Thymus (tissue), 14 donors: ENCODE measurements at places on chromosomes 3 and 15.

DNA sequence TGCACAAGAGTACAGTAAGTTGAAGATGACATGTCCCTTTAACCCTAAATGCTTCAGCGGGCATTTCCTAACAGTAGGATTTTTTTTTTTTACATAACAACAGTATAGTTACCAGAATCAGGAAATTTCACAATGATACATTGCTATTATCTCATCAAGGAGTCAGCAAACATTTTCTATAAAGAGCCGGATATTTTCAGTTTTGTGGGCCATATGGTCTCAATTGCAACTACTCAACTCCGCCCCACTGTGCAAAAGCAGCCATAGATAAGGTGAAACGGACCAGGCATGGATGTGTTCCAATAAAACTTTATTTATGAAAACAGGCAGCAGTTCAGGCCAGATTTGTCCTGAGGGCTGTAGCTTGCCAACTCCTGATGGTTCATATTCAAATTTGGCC is 130.6 kb downstream of the SMAD6 start:
- DNase-seq = no peak

DNA sequence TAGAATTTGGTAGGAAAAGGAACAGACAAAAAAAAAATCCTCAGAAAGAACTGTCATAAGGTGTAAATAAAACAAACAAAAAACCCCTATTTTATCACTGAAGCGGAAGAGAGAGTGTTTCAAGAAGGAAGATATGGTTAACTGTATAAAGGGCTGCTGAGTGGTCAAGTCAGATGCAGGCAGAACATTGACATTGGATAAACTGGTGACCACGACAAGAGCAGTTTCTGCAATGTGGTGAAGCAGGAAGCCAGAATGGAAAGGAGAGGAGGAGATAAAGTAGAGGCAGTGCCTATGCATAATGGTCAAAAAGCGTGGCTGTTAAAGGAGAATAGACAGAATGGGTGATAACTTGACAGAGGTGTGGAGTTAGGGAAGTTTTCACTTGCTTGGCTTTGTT is 75.3 kb downstream of the CYP19A1 start:
- DNase-seq = no peak

- no peak for DNase-seq
Measured at GRCh38 chr3:149315694-149316093, 17.7 kb downstream of the TM4SF18 start.

DNA sequence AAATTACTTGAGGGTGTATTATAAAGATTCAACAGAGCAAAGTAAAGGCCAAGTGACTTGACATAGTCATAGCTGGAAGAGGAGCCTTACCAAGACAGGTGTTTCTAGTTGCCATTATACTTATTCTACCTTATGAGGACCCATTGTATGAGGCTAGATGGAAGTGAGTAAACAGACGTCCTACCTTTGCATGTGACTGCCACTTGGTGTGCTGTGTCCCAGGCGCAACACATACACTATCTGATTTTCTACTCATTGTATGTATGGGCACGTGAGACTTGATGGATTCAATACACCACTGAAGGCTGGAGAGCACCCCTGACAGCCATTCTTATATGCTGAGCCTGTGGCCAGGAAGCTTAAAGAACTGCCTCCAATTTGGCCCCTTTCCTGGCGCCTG is 40.5 kb downstream of the BOC start:
- no peak for DNase-seq

- no peak for DNase-seq
Measured at GRCh38 chr3:171380711-171381425, 79.3 kb downstream of the TNIK start.

DNA sequence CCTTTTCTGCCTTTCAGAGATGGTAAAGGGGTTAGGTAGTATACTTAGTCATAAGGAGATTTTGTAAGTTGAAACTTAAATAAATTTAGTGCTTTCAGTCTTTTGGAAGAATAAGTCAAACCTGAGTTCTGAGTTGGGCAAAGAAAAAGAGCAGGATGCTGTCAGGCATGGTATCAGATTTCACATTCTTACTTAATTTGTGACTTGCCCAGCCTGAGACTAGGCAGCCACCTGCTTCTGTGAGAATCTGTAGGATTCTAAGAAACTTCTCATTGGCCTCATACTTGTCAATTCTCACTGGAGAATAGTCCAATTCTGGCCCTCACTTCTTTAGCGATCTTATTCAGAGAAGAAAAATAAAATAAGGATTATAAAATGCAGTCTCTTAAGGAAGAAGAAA is 577.5 kb downstream of the DIPK2A start:
- DNase-seq = no peak

DNA sequence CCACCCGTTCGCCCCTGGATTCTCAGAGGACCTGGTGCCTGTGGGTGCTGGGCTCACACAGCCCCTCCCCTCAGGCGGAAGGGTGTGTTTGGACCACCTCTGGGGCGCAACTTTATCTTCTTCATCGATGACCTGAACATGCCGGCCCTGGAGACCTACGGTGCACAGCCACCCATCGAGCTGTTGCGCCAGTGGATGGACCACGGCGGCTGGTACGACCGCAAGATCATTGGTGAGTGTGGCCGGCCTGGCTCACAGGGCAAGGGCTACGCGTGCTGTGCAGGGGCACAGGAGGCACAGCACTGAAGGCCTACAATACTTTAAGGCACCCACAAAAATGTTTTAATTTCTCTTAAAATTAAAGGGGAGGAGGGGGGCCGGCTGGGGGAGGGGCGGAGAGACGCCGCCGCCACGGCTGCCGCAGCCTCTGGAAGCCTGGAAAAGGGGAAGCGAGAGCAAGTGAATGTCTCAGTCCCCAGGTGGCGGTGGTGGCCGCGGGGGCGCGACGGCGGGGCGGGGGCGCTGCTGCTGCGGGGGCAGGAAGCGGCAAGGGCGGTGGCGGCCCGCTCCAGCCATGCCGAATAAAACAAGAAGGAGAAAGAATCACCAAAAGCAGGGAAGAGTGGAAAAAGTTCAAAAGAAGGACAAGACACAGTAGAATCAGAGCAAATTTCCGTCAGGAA is 56.8 kb downstream of the DNAH1 start:
- DNase-seq = peak; percentile 27

DNA sequence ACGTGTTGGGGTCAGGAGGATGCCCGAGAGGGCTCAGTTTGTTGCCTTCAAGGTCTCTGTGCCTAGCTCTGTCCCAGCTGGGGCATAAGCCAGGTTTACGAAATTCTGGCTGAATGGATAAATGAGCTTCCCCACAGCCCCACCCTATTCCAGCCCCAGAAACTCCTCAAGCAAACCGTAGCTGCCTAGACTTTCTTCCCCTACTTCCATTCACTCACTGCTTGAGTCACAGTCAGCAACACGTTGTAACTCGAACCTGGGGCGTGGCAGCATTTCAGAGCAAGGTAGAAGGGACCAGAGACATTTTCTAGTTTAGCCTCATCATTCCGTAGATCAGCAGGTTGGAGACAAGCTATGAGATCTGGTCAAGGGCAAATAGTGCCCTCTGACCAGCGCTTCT is 24.2 kb downstream of the NMNAT3 start:
- DNase-seq = no peak

- DNase-seq = no peak
Measured at GRCh38 chr3:60307562-60308199, 943.6 kb downstream of the FHIT start.

DNA sequence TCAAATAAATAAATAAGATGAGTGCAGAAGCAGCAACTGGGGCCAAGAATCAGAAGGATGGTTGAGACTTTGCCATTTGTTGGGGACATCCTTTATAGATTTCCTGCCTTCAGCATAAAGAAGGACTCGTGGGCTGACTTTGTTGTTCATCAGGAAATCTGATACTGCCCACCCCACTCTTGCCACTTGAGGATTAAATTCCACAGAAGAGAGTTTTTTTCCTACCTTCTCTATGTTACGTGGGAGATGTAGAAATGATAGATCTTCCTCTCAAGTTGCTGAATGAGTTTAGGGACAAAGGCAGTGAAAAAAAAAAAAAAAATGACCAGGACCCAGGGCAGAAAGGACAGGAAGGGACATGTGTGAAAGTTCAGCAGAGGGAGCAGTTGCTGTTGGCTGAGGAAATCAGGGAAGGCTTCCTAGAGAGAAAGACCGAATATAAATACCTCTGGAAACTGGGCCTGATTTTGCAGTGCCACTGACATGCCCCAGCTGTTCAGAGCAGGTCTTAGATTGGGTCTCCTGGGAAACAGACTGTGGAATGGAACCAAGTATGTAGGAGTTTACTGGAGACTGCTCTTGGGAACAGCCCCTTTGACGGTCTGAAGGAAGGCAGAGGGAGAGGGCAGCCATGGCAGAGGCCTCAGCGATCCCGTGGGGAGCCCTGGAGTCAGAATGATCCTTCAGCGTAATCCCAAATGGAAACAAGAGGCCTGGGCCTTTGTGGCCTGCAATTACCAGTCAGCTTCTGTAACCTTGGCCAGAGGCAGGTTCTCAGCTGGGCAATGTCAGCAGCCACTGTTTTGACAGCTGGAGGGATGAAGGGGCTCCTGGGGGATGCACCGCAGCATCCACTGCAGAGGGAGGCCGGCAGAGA is 50.9 kb downstream of the C3orf20 start:
- no peak for DNase-seq

- DNase-seq = no peak
Measured at GRCh38 chr3:73622091-73622805, 2.5 kb downstream of the PDZRN3 start.

- DNase-seq = no peak
Measured at GRCh38 chr3:139772539-139773500, 95.0 kb upstream of the NMNAT3 start.

DNA sequence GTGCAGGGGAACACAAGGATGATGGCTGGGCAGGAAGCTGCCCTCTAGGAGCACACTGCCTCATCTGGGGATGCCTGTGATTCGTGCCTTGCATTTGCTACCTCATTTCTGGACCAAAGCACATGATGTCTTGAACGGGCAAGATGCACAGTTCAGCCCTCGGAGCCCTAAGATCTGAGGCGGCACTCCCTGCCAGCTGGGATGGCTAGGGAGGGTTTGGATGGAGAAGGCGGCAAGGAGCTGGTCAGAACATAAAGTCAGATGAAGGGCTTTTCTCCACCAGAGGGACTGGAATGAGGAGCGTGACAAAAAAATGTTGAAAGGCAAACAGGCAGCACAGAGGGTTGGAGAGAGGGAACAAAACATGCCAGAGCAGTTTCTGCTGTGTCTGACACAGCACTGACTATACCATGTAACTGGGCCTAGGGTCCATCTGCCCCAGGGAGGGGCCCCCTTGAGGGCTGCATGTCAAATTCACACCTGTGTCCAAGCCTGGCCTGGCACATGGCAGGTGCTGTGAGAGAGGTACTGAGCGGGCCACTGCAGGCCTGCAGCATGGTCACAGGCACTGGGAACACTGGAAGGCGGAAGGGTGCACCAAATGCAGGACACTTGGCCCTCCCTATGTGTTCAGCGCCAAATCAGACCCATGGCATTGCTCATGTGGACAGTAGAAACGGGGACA is 21.7 kb downstream of the TMEM43 start:
- no peak for DNase-seq

DNA sequence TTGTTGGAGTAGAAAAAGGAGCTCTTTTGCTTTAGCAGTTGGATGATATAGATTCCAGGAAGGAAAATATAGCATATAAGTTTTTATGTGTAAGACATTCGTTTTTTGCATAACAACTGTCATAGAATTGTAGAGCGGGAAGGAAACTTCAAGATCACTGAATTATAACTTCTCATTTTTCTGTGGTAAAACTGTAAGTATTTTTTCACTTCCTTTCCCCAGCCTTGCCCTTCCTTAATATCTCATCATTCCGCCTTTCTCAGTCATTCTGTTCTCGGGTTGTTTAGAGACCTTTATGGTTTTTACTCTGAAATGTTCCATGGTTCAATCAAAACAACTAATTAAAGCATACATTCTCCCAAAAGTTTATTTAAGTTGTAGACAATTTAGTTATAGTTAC is 1.1 kb downstream of the EAF2 start:
- peak; percentile 2 for DNase-seq

- no peak for DNase-seq
Measured at GRCh38 chr3:11288786-11289637, 16.8 kb downstream of the ATG7 start.

DNA sequence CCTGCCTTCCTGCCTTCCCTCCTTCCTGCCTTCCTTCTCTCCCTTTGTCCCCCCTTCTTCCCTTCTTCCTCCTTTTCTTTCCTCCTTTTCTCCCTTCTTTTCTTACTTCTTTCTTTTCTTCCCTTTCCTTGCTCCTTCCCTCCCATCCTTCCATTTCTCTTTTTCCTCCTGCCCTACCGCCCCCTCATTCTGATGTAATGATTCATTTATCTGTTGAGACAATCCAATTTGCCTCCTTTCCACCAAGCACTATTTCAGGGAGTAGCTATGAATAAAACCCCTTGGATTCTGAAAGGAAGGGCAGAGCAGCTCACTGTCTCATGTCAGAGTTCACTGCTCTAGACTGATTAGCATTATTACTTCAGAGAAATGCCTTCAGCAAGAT is 462.6 kb downstream of the PDCD6IP start:
- no peak for DNase-seq

GRCh38 chr3:139588450-139588849 is 48.9 kb upstream of the RBP1 start:
- DNase-seq = no peak
